ENCODE measurements at places on chromosomes 4 and X.

DNA sequence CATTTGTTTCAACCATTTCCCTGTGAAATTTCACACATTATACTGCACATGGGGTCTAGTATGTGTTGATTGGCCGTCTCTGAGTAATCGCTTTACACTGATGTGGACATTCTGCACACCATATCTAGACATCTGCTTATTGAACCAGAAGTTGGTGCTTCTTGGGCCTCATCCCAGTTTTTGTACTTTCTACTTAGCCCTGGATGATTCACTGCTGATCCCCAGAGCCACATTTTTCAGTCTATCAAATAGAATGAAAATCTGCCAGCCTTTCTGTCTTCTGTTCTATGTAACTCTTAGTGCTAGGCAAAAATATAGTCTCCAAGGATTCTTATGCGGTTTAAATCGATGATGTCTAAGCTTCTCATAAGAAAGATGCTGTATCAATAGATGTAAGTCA, 40.5 kb upstream of the RELL1 start:
- no peak for DNase-seq

DNA sequence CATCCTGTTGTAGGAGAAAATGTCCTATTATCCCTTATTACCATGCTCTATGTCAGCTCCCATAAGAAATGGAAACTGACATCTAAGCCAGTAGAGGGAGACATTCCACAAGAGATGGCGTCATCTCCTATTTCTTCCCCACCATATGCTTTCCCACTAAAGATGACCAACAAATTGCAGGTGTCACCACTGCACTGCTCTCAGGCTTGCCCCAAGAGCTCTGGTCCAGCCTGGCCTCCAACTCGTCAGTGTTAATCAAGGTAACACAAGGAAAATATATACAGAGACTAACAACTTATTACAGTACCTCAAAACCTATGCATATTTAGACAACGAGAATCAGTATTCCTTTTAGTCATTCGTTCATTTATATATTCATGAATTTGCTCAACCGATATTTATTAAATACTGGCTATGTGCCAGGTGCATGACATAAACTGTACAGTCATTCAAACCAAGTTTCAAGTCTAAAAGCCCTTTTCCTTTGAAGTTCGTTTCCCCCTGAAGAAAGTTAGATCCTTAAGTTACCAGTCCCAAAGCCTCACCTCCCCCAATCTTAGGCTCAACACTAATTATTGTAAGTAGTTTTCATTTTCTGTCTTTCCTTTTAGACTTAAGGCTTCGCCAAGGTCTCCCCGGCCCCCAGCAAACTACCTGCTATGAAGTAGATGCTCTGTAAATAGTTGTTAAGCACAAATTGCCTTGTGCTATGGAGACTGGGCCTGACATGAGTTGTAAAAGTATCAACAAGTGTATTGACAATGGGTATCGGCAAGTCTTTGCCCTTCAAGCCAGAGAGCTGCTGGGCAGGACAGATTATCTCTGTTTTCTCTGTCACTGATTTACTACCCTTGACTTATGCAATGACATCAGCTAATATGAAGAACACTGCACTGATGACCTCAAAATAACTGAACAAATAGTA, 3.1 kb upstream of the FGB start:
- DNase-seq, result no peak

GRCh38 chr4:186820391-186820891, 96.8 kb upstream of the FAT1 start:
- DNase-seq, result no peak

GRCh38 chr4:139028191-139028661, 12.6 kb downstream of the NOCT start:
- DNase-seq, result no peak

DNA sequence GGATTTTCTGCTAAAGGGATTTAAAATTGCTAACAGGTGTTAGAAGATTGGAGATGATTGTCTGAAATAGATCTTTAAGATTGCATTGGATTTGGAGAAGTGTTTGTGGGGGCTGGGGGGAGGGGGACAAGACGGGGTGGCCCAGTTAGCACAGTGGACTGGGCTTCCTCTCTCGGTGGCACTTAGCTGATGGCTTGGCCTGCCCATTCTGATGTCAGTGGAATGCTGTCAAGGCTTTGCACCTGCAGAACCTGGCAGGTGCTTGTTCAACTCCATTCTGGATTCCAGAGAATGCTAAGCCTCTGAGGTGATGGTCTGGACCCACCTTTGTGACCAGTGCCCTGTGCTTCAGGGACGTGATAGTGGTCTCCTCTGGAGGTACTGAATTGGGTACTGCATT, 43.7 kb downstream of the ADD1 start:
- no peak for DNase-seq

GRCh38 chrX:15129412-15129811, 140.5 kb downstream of the ASB9 start:
- DNase-seq, result no peak

DNA sequence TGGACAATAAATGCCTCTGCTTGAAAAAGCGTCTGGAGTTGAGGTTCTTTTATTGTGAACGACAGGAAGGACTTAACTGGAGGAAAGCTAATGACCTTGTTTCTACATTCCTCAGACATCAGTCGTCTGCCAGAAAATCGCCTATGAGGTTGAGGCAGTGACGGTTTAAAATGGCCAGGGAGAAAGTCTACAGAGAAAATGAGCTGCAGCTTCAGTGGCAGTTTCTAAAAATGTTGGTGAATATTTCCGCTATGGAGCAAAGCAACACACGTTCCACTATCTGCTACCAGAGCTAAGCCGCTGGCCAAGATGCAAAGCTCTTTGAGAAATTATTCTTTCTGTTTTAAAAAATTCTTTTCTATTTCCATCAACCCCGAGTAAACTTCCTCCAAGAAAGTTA, 116.9 kb upstream of the GALNT7 start:
- no peak for DNase-seq

GRCh38 chr4:170526471-170526870, 436.7 kb upstream of the AADAT start:
- DNase-seq, result no peak

DNA sequence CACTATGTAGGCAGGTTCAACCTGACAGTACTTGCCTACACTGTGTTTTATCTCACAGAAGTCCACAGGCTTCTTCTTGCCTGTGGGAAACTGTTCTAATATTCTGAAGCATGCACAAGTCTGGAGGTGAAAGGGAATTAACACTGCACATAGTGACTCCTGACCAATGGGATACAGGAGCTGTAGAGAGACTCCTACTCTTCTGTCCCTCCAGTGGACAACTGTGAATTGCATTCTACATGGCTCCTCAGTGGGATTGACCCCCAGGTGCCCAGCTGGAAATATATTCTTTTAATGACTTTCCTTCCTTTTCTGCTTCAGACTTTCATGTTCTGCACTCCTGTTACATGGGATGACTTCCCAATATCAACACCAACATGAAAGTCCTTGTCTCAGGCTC, 8.2 kb upstream of the YIPF6 start:
- DNase-seq, result no peak

GRCh38 chr4:184384056-184384809, 90.1 kb downstream of the IRF2 start:
- no peak for DNase-seq

DNA sequence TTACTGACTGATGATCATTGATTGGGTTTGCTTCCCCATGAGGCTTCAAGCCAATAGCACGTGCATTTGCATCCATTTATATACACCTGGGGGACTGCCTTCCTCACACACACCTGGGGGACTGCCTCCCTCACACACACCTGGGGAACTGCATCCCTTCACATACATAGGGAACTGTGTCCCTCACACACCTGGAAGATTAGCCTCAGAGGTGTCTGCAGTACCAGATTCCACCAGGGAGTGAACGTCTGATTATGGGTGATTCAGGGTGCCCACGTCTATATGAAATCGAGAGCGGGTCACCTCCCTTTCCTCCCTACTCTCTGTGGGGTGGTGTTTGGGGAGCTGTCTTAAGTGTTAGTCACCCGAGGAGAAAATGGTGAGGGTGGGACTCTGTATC, 16.9 kb downstream of the CD99 start:
- no peak for DNase-seq

GRCh38 chr4:23856630-23857029, 33.2 kb downstream of the PPARGC1A start:
- DNase-seq, result no peak

DNA sequence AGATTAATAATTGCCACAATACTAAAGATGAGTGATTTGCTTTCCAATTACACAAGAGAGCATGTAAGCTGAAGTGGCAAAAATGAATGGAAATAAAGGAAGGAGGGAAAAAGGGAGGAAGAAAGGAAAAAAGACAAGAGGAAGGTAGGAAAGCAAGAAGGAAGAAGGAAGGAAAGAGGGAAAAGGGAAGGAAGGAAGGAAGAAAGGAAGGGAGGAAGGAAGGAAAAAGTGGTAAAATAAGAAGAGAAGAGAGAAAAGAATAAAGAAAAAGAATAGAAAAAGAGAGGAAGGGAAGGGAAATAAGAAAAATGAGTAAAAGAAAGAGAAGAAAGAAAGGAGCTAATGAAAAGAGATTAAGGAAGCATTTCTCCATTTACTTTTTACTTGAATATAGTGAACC, 4.6 kb downstream of the NDST4 start:
- no peak for DNase-seq

DNA sequence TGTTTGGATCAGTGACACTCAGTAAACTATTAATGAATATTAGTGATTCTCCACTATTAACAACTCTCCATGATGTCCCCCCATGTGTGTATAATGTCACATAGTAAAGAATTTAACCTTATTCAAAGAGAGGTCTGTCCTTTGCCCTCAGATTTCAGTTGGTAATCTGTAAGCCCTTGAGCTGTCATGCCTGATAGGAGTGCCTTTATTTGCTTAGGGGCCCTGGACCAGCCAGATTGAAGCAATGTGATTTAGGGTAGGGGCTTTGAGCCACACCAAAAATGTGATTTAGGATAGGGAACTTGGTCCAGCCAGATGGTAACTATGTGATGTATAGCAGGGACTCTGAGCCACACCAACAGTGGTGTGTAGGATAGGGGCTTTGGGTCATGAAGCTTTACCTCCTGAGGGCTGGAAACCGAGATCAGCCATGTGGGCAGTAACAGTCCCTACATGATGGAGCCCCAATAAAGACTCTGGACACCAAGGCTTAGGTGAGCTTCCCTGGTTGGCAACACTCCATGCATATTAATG, 44.3 kb upstream of the PAGE4 start:
- no peak for DNase-seq

GRCh38 chrX:87528487-87528886, 10.9 kb downstream of the KLHL4 start:
- DNase-seq, result no peak

DNA sequence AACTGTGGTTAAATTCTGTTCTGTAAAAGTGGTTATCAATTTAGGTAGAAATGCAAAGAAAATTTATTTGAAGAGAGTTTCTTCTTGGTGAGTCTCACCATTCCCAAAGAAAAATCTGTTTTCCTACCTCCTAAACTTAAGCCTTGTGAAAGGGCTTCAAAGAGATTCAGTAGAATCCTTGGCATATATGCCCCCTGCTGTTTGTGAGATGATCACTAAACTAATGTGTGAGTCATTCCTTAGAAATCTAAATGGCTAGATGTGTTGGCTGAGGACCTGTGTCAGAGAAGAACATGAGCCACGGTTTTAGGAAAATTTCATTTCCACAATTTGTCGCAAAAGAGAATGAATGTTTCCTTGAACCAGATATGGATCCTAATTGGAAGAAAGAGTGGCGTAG, 260.9 kb downstream of the SLC7A11 start:
- DNase-seq, result no peak

DNA sequence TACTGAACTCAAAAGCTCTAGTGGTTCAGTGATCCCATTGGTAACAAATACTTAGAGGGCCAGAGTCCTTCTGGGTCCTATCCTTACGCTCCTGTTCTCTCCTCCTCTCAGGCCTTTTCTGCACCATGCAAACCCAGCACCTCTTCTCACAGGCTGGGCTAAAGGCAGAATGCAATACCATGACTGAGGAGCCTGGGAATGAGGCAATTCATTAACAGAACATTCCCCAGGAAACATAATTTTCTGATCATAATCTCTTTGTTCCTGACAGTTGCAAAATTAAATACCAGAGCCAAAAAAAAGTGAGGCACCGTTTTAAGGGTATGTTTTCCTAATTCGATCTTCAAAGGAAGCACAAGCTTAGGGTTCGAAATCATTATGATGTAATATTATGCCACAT, 9.0 kb downstream of the SORBS2 start:
- no peak for DNase-seq

GRCh38 chr4:139454111-139455045, at the start of gene RAB33B:
Gene RAB33B, plus strand, starts transcription at chr4:139454121. Its CDS starts 75 bp downstream, at chr4:139454196.
- DNase-seq, result no peak

GRCh38 chr4:89645482-89645881, 191.5 kb downstream of the SNCA start:
- no peak for DNase-seq

DNA sequence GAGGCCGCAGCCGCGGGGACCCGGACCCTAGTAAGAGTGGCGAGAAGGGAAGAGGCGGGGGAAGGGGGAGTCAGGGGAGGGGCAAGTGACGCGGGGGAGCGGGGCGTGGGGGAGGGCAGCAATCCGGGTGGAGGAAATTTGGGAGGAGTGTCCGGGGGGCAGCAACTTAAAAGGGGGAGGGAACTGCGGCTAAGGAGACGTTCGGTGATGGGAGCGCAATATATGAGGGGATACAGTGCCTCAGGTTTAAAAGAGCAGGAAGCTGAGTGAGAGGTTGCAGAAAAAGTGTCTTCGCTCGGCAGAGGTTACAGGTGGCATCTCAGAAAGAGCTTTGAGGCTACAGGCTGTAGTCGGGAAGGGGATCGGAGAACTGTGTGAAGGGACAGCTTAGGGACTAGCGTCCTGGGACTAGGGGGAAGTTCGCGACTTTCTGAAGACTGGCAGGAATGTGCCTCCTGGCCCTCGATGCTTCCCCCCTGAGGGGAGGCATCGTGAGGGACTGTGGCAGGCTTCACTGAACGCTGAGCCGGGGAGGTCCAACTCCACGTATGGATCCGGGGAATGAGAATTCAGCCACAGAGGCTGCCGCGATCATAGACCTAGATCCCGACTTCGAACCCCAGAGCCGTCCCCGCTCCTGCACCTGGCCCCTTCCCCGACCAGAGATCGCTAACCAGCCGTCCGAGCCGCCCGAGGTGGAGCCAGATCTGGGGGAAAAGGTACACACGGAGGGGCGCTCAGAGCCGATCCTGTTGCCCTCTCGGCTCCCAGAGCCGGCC, 519 bp downstream of the FOXO4 start:
- DNase-seq, result no peak

DNA sequence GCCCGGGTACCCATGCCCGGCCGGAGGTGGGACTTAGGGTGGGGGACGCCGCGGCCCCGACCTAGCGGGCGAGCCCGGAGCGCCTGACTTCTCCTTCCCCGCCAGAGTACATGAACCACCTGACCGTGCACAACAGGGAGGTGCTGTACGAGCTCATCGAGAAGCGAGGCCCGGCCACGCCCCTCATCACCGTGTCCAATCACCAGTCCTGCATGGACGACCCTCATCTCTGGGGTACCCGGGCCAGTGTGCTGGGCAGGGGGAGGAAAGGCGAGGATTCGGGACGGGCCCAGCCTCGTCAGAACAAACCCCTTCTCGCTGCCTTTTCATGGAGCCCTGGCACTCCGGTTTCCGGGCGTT, 622 bp downstream of the TAFAZZIN start:
- no peak for DNase-seq

DNA sequence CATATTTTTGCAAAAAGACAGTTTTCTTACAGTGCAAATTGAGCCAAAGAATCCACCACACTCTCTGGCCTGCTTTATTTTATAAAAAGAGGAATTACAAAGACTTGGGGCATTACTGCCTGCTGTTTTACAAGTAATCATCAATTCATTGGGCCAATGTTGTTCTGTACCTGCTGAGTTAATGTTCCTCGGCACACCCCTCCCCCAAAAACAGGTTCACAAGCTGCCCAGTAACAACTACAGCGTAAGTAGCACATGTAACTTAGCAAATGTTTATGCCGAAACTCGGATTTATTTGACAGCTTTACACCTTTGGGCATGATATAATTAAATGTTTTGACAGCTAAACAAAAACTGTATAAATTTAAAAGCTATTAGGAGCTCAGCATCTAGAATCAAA, 214.6 kb upstream of the MAB21L2 start:
- no peak for DNase-seq

Data from stimulated activated CD8-positive, alpha-beta memory T cell treated with anti-CD3 and anti-CD28 coated beads, Interleukin-7, amount 100 ng/mL, for 1 hour (primary cell).